ENCODE measurements at places on chromosomes 7 and 10. TPM values are rescaled to one million over a fixed set of nuclear protein-coding genes. Genes with fewer than 3 reads are reported as not detected.

GRCh38 chr10:113689057-113689456 is 9.3 kb downstream of the CASP7 start:
- no peak for DNase-seq

LRRC61 gene
- not detected for total RNA-seq

DNA sequence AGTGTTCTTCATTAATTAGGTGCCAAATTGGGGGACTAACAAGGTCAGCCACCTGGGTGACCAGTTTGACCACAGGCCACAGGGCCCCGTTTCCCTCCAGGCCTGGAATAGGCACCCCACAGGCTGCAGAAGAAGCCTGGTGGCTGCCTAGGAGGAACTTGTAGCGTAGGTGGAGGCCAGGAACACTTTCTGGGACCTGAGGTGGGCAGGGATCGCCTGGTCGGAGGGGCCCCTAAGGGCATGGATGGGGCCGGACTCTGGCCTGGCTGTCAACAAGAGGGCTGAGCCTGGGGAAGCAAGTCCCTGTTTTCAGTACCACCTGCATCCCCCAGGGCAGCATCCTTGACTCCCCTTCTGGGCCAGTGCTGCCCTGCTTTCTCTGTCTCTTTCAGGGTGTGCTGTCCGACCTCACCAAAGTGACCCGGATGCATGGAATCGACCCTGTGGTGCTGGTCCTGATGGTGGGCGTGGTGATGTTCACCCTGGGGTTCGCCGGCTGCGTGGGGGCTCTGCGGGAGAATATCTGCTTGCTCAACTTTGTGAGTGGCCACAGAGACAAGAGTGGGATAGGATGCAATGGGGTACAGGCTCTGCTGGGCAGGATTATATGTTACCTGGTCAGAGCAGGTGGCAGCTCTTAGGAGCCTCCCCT is 30.7 kb upstream of the SH2D4B start:
- DNase-seq = no peak

- DNase-seq = no peak
These were observed 55.8 kb downstream of the PTN start for GRCh38 chr7:137287651-137288258.

DKK1 gene
- total RNA-seq = not detected

DNA sequence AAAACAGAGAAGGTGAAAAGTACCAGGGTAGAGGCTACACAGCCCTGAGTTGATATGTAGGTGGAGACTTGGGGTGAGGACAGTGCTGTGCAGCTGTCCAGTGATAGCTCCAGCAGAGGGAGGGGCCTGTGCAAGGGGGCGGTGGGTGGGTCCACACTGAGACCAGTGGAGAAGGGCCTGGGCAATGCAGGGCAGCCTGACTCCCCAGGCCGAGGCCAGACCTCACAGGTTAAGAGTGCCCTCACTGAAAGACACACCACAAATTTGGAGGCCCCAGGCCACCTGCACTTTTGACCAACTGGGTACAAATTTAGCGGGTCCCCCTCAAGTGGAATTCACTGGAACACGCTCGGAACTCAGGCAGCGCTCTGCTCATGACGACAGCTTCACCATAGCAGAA is 6.7 kb upstream of the RASGEF1A start:
- no peak for DNase-seq

- peak; percentile 26 for DNase-seq
These were observed 59.8 kb downstream of the TMEM178B start for GRCh38 chr7:141133646-141134045.

EPDR1 gene
- 48.6 TPM for total RNA-seq

DNA sequence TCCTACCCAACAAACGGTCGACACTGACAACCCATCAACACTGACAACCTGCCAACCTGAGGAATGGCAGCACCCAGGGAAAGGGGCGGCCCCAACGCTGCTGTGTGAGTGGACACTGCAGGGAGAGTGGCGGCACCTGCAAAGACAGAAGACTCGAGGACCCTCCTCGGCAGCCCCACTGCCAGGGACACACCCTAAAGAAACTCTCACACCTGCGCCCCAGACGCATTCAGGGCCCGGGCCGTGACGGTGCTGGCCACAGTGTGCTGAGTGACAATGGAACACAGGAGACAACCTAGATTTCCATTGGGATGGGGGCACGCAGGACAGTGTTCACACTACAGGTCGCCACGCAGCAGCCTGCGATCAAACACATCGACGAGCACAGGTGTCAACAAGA is 3.6 kb downstream of the CAMK2B start:
- no peak for DNase-seq

COL1A2 gene
- total RNA-seq = 0.26 TPM

DNA sequence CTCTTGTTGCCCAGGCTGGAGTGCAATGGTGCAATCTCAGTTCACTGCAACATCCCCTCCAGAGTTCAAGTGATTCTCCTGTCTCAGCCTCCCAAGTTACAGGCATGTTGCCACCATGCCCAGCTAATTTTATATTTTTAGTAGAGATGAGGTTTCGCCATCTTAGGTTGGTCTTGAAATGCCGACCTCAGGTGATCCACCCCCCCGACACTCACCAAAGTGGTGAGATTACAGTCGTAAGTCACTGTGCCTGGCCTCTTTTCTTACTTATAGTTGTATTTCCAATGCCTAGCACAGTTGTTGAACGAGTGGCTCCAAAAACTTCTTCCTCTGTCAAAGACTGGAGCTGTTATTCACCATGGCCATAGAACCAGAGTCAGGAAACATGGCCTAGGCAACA is 6.7 kb downstream of the RNF216 start:
- DNase-seq = no peak

DNA sequence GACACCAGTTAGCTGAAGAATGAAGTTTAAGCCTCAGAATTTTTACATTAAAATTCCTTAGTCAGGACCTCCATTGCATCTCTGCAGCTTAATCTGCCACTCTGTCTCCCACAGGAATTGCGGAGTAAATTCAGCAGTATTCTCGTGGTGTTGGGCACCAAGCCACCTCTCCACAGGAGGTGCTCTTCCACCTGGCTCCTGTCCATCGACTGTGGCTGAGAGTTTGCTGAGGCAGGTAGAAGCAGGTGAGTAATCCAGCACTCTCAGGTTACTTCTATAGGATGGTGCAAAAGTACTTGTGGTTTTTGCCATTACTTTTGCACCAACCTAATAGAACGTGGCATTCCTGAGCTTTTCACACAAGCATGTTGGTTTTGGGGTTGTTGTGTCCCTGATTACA is 134.1 kb downstream of the GFRA1 start:
- DNase-seq = no peak

PARD3 gene
- total RNA-seq = 55.3 TPM

DNA sequence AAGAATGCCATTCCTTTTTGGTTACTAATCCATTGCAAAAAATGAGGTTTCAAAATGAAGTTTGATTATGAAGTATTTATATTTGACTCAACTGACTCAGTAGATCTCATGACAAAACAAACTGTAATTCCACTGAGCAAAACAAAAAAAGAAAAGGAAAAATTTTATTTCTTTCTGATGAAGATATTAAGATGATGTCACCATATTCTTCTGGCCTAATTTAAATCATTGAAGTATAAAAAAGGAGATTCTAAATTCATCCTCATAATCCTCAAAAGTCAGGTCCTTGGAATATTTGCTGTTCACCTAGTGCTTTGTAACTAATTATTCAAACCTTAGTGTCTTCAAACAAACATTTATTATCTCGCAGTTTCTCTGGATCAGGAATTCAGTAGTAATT is 1183.7 kb downstream of the CNTNAP2 start:
- DNase-seq = no peak

- DNase-seq = no peak
These were observed 17.9 kb downstream of the PRKCQ start for GRCh38 chr10:6562221-6562620.
